ENCODE measurements at places on chromosomes 11 and 22. TPM values are rescaled to one million over a fixed set of nuclear protein-coding genes. Genes with fewer than 3 reads are reported as not detected.
A peak's percentile ranks its signal among the peaks of the same experiment; 100 is the strongest.

The PNPLA5 gene
- total RNA-seq, result 0.15 TPM

GRCh38 chr11:86134580-86135318 lies 65.9 kb upstream of the PICALM start:
- DNase-seq, result no peak

DNA sequence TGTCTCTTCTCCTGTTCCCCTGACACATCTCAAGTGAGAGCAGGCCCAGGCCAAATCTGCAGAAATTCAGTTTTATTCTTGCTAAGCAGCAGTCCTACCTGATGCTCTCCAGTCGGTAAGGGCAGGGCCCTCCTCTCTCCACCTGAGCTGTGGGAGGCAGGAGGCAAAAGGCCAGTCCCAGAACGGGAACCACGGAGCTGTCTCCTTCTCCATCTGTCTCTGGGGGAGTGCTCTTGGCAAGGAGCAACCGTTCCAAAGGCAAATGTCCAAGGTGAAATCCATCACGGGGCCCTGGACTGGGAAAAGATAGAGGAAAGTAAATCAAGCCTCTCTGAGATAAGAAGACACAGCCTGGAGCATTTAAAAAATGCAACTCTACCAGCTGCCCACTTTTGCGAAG lies 65.2 kb upstream of the CDON start:
- no peak for DNase-seq

- DNase-seq, result no peak
Measured at GRCh38 chr11:14678350-14678749, 34.7 kb downstream of the PDE3B start.

DNA sequence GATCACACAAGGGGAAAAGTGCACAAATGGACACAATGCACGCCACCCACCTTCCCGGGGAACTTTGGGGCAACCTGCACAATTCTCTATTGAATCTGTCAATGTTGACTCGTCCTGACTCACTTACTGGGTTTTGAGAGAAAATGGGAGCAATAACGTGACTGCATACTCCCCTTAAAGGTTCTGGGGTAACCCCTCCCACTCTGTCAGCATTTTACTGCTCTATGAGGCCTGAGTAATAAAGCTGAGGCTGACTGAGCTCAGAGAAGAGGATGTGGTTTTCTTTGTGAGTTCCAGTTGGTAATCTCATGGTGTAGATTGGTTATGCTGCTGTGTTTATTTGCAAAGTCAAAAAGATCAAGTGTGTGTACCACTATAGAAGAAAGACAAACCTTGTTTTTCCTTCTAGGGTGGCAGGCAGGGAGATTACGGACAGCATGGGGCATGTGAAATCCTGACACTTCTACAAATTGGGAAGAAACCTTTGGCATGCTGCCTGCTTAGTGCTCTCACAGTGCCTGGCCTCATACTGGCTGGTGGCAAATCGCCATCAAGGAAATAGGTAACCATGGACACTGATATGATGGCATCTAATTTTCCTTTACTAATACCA lies 16.1 kb upstream of the APOA1 start:
- peak; percentile 71 for DNase-seq

The HEPACAM gene
- total RNA-seq, result not detected

DNA sequence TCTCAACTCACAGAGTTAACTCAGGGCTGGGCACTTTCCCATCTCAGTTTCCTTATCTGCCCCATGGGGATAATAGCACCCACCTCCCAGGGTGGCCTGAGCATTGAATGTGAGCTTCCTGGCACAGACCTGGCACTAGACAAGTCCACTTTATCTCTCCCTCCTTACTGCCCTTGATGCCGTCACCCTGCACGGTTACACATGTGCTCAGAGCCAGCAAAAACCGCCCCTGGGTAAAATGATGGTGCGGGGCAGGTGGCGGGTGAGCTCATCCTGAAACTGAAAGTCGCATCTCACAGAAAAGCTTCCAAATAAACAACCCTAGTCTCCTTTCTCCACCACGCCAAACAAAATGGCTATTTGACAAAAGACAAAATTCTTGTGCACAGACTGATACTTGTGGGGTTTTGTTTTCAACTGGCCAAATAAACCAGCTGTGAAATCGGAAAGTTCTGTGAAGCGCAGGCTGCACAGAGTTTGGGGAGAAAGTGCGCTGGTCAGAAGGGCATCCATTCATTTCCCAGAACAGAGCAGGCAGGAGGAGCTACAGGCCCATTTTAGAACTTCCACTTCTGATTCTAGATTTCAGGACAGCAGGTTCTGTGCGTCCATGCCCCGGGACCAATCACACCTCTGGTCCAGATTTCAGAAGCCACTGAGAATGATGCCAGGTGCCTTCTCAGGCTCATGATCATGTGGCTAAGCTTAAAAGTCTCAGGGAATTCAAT lies 138.1 kb downstream of the SHANK2 start:
- peak; percentile 12 for DNase-seq

- no peak for DNase-seq
Measured at GRCh38 chr11:64900263-64900678, 16.7 kb downstream of the ATG2A start.

The SELENOO gene
- 34.0 TPM for total RNA-seq

GRCh38 chr11:17154409-17155159 lies 53.2 kb downstream of the PIK3C2A start:
- DNase-seq, result no peak

The NPAS4 gene
- not detected for total RNA-seq

- DNase-seq, result no peak
Measured at GRCh38 chr11:18526130-18526520, 617 bp downstream of the TSG101 start.

DNA sequence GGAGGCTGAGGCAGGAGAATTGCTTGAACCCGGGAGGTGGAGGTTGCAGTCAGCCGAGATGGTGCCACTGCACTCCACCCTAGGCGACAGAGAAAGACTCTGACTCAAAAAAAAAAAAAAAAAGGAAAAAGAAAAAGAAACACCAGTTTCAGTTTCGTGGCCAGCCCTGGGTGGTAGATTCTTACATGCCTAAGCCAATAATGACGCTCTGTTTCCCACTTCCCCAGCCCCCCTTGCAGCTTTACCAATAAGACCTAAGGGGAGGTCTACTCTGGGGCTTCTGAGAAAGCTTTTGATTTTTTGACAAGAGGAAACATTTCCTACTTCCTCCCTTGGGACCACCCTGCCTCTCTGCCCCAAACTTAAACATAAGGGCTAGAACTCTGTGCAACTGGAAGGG lies 30.0 kb upstream of the PTPRJ start:
- DNase-seq, result peak; percentile 91

DNA sequence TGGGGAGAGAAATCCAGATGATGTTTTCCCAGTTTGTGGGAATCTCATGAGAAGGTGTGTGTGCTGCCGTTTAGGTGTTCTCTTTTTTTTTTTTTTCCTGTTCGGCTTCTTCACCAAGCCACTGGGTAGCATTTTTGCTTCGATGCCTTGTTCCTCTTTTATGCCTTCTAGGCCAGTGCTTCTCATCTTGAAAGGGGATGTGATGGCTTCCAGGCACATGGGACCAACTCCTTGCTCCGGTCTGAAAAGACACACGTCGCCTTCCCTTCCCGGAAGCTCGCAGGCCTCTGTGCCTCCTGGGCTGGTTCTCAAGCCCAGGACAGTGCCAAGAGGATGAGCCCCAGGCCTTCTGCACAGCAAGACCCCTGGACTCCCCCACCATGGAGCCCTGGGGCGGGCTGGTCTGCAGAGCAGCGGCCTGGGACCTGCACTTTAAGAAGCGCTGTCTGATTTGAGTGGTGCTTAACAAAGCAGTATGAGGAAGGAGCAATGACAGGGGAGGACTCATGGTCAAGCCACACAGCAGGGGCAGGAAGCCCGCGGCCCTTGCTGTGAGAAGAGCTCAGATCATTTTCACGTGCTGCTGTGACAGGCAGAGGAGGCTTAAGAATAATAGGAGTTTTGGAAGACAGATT lies 158.8 kb downstream of the MPPED1 start:
- no peak for DNase-seq

DNA sequence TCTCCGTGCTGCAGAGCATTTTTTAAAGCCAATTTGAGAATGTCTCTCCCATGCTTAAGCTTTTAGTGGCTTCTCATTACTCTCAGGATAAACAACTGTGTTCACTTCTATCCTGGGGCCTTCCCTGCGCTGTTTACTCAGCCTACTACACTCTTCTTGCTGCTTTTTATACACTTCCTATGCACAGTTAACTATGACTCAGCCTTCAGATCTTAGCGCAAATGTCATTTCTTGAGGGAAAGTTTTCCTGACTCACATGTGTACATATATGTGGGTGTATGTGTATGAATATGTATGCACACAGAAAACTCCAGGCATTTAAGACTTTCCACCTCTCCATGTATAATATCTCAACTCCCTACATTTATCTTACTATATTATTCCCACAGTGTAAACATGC lies 9.8 kb downstream of the THAP12 start:
- DNase-seq, result no peak

DNA sequence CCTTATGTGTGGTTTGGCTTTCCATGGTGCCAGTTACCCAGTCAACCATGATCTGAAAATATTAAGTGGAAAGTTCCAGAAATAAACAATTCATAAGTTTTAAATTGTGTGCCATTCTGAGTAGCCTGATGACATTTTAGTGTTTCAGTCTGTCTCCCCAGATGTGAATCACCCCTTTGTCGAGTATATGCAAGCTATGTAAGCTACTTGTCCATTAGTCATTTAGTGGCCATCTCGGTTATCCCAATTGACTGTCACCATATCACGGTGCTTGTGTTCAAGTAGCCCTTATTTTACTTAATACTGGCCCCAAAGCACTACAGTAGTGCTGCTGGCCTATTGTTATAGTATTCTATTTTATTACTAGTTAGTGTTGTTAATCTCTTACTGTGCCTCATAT lies 44.9 kb downstream of the ATG16L2 start:
- DNase-seq, result no peak

The CLDN5 gene
- total RNA-seq, result not detected

GRCh38 chr11:131683666-131684065 lies 313.3 kb downstream of the NTM start:
- no peak for DNase-seq

DNA sequence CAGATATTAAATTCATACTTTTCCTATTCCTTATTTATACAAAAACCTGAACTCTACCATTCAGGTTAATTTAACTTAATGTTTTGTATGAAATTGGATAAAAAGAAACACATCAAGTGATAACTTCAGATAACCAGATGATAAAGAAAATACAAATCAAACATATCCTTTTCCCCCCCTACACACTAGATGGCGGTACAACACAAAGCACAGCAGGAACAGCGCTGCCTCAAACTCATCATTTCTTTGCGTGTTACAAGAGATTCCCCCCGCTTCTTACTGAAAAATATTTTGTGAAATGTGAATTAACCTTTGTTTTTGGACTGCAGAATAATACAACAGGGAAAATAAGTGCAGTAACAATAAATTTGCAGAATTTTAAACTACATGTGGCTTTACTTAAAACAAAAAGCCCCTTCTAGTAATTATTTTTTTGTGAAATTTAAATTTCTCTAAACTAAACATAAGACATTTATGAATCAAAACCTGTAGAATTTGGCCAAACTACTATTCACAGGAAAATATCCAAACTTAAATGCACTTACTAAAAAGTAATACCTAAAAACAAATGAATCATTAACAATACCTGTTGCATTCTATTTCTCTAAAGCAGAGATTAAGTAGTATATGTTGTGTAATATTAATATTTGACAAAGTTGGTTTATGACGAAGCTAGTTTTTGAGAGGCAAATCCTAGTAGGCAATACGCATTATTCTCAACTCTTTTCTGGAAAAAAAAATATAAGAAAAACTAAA lies 74.4 kb downstream of the ARHGAP32 start:
- DNase-seq, result peak; percentile 45

- no peak for DNase-seq
Measured at GRCh38 chr11:47377571-47378009, 757 bp downstream of the SPI1 start.

DNA sequence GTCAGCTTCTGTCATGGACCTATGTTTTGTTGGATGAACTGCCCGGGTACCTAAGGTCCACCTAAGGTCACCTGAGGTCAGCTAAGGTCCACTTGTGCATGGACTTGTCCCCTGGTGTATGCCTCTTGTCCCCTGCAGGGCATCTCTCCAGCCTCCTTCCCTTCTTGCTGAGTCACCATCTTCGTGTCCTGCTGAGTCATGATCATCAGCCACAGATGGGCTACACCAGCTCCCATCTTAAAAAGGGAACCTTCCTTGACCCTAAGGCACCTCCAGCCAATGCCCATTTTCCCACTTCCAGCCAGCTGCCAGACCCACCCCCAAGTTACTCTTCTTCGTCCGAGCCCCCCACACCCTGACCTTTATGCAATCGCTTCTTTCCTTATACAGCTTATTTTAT lies 544.9 kb downstream of the TBC1D22A start:
- no peak for DNase-seq

GRCh38 chr11:32792111-32792947 lies 2.1 kb downstream of the CCDC73 start:
- DNase-seq, result no peak

- DNase-seq, result no peak
Measured at GRCh38 chr11:118592616-118593367, 14.6 kb upstream of the PHLDB1 start.

Data from OCI-LY7 (cell line).